Frontal cortex (tissue), 4 donors: ENCODE measurements at places on chromosomes 5 and 9.

DNA sequence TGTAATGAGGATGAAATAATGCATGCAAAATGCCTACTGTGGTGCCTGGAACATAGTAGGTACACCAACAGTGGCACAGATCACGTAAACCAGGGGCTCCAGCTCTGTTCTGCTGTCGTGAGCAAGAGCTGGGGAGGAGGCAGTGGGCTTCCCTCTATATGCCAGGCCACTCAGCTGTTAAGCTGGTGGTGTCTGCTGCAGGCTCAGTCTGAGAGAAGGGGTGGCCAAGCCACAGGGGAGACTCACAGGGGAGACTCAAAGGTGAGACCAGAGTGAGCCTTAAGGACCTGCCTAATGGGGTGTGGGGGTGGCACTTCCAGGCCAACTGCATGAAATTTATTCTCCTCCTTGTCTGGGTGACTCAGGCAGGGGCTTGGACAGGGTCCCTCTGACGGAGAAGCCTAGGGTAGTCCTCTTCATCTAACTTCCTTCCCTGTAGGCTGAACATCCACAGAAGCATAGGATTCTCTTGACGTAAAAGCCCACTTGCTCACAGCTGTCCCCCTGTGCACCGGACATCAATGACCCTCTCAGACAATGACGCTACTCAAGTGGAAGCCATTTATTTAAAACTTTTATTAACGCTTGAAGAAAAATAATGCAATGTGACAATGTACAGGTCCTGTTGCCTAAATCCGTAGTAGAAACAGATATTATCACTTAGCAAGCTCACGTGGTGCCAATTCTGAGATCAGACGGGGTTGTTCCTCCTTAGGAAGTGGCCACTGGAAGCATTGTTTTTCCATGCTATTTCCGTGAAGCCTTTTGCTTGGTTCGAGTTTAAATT, 13.9 kb downstream of the STC2 start:
- DNase-seq, result no peak

DNA sequence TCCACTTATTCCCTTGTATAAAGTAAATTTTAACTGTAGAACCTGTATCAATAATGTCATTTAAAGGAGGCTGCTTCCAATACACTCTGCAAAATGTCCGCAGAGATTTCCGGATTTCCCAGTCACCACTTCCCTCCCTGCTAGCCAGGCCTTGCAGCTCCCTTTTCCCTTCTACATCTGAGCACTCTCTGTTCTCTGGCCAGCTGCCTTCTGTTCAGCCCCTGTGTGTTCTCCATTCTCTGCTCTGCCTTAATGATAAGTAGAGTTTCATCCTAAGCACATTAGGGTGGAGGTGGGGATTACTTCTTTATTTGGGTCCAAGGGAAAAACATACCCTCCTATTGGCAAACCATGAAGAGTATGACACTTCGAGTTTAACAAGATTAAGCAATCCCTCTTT, 719.6 kb upstream of the WWC1 start:
- DNase-seq, result no peak

- DNase-seq, result no peak
Observed at GRCh38 chr9:33135470-33135958, 31.6 kb downstream of the B4GALT1 start.

- peak; percentile 8 for DNase-seq
Observed at GRCh38 chr9:138102246-138103051, 224.9 kb downstream of the CACNA1B start.

GRCh38 chr9:34383904-34384303, 7.2 kb upstream of the MYORG start:
- DNase-seq, result no peak

- no peak for DNase-seq
Observed at GRCh38 chr5:110951373-110951791, 120.1 kb upstream of the TSLP start.
